ENCODE measurements at places on chromosomes 11 and 22.

DNA sequence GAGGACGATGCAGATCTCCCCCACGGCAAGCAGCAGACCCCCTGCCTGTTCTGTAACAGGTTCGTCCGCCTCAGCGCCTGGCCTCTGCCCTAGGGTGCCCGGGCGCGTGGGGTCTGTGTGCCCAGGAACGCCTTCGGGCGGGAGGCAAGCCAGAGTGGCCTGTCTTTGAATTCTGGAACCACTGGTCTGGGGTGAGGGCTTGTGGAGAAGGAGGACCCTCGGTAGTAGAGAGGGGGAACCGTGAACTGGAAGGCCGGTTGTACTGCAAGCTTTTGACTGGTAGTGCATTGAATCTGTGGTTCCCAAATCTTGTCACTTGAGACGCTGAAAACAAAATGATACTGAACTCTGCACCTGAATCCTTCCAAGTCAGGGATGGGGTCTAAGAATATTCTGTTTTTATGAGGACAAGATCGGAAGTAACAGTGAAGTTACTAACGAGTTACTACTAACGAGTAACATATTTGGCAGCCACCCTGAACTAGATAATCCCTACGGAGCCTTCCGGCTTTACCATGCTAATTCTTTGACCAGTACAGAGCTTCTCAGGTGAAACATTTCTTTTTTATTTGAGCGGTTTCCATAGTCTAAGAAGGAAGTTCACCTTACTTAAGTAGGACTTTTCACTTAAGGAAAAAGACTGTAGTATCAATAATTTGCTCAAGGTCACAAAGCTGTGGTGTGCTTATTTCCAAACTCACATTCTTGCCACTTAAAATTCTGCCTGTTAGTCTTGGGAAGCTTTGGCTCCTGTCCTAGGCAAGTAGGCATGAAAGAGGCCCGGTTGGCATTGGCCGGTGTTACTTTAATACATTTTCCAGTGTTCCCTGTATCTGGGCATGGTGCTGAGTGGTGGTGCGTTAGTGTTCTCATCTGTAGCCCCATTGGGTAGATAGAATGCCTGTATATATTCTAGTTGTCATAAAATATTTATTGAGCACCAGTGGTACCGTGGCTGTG, 860 bp downstream of the PRMT3 start:
- no peak for DNase-seq

DNA sequence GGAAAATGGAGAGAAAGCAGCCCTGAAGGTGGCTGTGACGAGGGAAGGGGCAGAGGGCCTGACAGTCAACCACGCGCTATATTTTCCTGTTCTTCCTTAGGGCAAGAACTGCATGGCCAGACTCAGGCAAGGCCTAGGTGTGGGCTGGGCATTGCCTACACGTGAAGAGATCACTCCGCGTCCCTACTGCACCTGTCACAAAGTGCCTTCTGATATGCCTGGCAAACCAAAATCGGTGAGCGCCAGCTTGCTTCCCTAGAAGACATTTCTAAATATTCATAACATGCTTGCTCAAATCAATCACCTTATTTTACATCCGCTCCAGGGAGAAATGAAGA, 6.3 kb downstream of the TMEM121B start:
- no peak for DNase-seq

DNA sequence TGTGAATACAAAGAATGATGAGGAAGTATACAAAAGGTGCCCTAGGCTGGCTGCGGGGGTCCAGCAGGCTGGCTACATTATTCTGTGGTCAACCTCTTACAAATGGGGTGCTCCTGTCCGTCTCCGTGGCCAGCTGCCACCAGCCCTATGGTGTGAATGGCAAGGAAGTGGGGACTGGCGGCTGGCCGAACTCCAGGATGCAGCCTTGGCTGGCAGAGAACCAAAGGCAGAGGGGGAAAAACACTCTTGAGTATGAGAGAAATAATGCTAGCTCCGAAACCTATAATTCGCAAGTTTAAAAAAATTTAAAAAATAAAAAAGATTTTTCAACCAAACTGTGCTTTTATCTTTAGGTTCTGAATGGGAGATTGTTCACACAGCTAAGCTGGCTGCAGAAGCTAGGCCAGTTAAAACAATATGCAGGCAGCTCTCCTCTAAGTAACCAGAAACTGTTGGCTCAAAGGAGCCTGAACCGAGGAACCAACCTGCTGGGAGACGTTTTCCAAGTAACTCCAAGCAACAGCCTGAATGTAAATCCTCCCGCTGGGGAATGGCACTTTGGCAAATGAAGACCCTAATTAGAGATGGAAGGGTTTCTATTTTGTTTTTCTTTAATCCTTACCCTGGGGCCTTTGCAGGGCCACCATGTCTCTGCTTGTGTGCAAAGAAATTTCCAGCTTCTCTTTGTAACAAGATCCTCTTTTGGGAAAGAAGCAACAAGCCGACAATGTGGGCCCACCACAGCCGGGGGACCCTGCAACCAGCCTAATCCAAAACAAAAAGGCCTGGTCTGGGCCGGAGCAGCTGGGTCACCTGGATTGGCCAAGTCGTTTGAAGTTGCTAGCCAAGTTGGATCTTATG, 50.2 kb downstream of the C22orf31 start:
- DNase-seq: peak; percentile 27

DNA sequence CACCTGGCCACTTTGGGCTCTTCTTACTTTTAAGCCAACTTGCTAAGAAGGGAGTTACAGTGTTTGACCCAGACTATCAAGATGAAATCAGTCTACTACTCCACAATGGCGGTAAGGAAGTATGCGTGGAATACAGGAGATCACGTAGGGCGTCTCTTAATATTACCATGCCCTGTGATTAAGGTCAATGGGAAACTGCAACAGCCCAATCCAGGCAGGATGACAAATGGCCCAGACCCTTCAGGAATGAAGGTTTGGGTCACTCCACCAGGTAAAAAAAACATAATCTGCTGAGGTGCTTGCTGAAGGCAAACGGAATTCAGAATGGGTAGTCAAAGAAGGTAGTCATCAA, 1.0 kb upstream of the YPEL4 start:
- no peak for DNase-seq

DNA sequence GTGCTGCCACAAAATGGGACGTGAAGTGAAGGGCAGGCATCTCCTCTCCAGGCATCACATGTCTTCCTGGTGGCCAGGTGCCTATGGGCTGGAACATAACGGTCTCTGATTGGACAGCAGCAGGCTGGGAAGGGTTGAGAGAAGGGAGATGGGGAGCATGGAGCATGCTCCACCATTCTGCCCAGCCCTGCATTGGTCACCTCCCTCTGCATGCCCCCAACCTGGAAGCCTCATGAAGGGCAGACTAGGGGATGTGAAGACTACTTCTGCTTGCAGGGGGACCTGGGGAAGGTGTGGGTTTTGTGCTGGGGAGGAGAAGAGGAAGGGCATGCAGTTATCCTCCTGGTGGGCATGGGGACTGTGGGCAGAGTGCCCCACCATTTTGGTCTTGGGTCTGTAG, 782.2 kb downstream of the TBC1D22A start:
- no peak for DNase-seq

- no peak for DNase-seq
Measured at GRCh38 chr11:118142081-118142480, 10.5 kb downstream of the SCN4B start.

DNA sequence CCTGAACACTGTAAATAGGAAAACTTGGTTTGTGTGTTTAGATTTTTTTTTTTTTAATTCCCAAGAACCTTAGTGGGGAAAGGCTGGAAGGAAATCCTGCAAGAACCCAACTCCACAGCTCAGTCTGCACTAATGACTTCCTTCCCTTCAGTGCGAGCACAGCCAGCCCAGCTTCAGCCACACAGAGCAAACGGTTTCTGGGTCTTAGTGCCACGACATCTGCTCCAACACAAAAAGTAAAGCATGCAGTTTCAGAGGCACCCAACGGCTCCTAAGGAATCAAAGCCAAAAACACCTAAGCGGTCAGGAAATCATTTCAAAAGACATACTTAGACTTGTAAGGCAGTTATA, 236.1 kb downstream of the TTC28 start:
- peak; percentile 86 for DNase-seq

DNA sequence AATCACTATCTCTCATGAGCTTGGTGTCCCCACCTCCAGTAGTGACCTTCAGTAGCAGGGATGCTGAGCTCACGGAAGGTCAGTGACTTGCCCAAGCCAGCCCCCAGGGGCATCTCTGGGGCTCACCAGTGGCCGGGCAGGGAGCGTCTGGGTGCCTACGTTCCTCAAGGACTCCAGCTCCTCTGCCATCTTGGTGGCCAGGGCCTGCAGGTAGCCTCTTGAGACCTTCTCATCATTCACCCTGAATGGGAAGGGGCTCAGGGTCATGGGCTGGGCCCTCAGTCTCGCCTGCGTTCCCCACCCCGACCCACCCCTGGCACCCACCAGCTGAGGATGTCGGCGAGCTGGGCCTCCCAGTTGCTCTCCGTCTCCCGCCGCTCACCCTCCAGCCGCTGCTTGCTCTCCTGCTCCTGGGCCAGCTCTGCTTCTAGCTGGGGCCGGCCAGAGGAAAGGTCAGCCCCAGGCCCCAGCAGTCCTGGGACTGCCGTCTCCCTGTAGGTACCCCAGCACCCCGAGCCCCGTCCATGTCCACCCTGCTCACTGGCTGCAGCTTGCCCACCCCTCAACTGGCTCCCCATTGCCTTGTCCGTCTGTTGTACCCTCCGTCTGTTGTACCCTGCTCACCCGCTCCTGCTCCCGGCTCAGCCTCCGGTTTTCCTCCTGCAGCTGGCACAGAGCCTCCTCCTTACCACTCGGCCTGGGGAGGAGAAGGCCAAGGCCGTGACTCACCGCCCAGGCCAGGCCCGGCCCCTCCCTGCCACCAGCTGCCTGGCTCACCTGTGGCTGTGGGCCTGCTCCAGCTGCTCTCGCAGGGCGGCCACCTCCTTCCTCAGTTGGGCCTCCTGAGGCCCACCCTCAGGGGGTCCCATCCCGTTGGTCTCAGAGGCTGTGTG, 9.5 kb downstream of the CDC42BPG start:
- DNase-seq: no peak
